ENCODE measurements at places on chromosomes 12 and 14.

GRCh38 chr14:102579696-102580549 is 12.5 kb upstream of the RCOR1 start:
- no peak for DNase-seq

DNA sequence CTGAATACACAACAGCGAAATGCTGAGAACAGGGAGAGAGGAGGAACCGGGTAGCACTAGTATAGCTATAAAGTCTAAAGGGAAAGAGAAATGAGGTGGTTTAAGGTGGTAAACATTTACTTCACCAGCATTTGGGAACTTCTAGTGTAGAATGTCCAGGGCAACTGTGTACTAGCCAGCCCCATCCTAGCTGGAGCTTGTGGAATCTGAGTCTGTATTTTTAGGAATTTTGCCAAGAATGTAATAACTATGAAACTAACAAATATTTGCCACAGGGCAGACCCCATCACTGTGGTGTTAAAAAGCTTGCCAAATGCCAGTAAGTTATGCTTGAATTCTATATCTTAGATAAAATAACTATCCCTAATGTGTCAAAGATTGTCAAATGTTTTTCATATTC is 398.9 kb upstream of the MIS18BP1 start:
- no peak for DNase-seq

GRCh38 chr12:94701711-94702110 is 51.4 kb upstream of the TMCC3 start:
- no peak for DNase-seq

GRCh38 chr14:23123419-23123818 is 4.4 kb upstream of the CEBPE start:
- no peak for DNase-seq

DNA sequence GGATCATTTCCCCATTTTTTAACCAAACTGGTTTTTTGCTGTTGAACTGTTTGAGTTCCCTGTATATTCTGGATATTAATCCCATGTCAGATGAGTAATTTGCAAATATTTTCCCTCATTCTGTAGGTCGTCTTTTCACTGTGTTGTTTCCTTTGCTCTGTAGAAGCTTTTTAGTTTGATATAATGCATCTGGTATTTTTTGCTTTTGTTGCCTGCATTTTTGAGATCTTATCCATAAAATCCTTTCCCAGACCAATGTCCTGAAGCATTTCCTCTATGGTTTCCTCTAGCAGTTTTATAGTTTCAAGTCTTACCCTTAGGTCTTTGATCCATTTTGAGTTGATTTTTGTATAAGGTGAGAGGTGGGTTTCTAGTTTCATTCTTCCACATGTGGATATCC is 71.3 kb downstream of the LRP6 start:
- DNase-seq = no peak

GRCh38 chr14:68449561-68450181 is 343.2 kb downstream of the ZFP36L1 start:
- no peak for DNase-seq

GRCh38 chr14:89331398-89331797 is 85.6 kb downstream of the FOXN3 start:
- no peak for DNase-seq

DNA sequence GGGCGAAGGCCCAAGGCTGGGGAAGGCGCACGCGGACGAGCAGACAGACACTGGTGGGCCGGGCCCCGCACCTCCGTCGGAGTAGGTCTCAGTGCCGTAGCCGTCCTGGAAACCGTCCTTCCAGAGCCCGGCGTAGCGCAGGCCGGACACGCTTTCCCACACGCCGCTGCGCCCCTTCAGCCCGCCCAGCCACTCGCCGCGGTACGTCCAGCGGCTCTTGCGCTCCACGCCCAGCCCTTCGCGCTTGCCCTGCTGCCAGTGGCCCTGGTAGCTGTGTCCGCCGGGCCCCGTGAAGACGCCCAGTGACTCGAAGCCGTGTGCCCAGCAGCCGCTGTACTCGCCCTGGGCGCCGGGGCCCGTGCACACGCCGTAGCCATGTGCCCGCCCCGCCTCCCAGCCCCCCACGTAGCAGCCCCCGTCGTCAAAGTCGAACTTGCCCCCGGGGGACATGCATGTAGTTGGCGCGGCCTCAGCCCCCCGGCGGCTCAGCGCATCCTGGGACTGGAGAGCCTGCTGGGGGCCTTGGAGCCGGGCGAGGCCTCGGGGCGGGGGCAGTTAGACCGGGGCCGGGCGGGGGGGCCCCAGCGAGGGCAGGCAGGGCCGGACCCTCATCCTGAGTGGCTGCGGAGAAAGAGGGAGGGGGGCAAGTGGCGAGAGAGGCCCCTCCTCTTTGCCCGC is 1.4 kb downstream of the JPH4 start:
- DNase-seq = no peak

GRCh38 chr14:93083917-93084316 is 31.8 kb downstream of the ITPK1 start:
- no peak for DNase-seq

- no peak for DNase-seq
Observed at GRCh38 chr12:68450947-68451260, 118.7 kb upstream of the MDM1 start.

GRCh38 chr14:72975770-72976169 is 49.5 kb downstream of the DCAF4 start:
- no peak for DNase-seq

- no peak for DNase-seq
Observed at GRCh38 chr12:113227686-113228391, 6.6 kb downstream of the TPCN1 start.

DNA sequence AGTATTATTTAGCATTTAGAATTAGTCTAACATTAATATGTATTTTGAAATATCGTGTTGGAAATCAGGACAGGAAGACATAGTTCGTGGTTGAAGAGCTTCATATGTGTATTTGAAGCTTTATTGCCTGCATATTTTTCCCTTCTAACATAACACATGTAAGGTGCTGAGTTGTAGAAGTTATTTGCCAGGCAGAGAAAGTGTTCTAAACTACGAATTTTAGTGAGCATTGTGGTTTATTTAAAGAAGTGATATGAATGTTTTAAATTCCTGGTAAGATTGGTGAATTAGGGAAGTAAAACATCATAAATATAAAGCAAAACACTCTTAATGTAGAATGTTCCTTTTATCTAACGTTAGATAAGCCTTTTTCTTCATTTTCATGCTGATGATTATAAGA is 2.5 kb downstream of the RASSF3 start:
- DNase-seq = no peak

GRCh38 chr12:85603556-85603955 is 232.7 kb downstream of the RASSF9 start:
- no peak for DNase-seq

GRCh38 chr12:39102474-39103209 is 197.3 kb upstream of the CPNE8 start:
- no peak for DNase-seq

DNA sequence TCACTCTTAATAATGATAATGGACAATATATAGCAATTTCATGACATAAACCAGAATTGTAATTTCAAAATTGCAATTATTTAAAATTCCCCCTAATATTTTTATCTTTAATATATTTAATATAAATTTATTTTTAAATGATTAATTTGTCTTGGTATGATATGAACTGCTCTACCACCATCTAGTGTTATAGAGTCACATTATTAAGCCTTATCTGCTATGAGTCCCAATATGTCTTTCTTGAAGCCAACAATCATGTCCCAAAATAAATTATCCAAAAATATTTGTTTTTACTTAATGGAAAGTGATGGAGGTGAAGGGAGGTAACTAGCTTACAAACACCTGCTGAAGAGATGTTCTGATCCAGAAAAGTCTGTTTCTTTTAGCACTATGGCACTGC is 151.4 kb downstream of the KCNC2 start:
- DNase-seq = no peak
